ENCODE measurements at places on chromosomes 1 and 21.

DNA sequence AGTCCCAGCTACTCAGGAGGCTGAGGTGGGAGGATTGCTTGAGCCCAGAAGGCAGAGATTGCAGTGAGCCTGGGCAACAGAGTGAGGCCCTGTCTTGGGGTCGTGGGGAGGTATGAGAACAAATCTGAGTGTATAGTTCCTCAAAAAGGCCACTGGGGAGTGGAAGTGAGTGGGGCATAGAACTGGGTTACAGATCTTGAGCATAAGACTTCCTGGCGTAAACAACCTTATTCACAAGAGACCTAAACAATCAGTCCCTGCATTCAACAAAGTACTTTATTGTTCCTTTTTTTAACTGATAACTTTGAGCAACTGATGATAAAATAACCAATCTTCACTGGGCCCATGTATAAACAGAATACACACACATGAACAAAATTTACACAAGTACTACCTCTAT, 72.7 kb upstream of the MUTYH start:
- no peak for DNase-seq

DNA sequence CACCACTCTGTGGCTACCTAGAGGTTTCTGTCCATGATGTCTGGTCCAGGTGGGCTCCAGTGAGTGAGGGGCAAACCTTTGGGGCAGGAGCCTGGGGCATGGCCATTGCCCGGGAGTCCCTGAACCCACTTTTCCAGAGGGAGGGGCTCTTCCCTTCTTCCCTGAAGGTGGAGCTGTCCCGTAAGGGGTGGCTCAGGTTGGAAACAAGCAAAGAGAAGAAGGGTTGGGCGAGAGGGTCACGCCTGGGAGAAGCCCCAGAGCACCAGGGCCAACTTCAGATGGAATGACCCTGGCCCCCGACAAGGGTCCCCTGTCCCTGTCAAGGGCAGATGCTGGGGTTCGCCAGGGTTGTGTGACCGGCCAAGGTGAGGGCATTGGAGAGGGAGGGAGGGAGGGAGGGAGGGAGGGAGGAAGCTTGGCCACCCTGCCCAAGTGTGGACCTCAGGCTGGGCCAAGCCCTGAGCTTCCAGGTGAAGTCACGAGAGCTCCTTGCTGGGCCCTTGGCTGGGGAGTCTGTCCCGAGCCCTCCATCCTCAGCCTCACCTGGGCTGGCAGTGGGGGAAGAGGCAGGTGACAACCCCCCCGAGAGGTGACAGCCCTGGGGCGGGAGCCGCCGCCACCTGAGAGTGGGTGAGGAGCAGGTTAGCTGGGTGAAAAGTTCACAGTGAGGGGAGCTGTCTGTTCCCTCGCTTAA, 69.6 kb downstream of the DHRS3 start:
- no peak for DNase-seq

DNA sequence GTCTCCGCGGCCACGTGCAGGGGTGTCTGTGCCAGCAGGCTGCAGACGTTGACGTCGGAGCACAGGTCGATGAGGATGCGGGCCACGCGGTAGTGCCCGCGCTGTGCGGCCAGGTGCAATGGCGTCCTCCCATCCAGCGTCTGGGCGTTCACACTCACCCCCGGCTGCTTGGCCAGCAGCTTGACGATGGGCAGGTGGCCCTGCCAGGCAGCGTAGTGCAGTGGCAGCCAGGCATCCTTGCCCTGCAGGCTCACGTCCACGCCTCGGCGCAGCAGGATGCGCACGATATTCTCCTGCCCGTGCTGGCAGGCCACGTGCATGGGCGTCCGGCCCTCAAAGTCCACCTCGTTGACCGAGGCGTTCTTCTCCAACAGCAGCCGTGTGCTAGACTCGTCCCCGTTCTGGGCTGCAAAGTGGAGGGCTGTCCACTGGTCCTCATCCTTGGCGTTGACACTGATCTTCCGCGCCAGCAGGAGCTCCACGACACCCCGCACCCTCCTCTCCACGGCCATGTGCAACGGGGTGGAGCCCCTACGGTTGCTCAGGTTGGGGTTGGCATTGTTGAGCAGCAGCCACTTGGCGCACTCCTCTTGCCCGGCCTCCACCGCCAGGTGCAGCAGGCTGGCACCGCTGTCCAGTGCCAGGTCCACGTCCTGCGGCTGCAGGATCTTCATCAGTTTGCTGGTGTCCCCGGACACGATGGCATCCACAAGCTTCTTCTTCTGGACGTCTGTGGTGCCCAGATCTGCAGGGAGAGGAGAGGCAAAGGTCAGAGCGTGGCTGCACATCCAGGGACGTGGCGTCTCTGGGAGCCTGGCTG, 25.4 kb downstream of the RIPK4 start:
- DNase-seq = no peak

DNA sequence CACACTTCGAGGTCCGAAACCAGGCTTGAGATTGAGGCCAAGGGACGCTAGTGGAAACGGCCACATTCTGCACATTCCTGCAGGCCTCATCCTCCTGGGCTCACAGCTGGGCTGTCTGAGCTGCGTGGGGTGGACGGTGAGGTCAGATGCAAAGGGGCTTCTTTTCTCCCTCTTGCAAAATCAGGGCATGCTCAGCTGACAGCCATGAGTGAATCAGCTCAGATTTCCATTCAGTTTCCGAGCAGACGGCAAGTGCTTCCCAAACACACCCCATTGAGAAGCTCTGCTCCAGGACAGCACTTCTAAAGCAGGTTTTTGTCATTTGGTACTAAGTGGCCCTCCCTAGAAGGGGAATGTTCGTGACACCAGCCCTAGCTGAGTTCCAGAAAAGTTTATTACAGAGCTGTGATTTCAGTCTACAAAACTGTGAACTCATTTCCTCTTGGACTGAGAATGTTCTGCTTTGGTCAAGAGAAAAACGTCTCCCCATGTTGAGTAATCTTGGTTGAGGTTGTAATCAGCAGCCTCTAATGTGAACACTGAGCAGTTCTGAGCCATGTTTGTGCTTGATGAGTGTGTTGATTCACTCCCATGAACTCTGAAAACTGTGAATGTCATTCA, 10.0 kb downstream of the PDPN start:
- peak; percentile 36 for DNase-seq
